ENCODE measurements at places on chromosomes 7 and 10. TPM values are rescaled to one million over a fixed set of nuclear protein-coding genes. Genes with fewer than 3 reads are reported as not detected.

BICC1 gene
- total RNA-seq, result 72.9 TPM

TMEM273 gene
- total RNA-seq, result not detected

SYT15 gene
- 0.15 TPM for total RNA-seq

CISD1 gene
- 14.6 TPM for total RNA-seq

HMX2 gene
- not detected for total RNA-seq

SFTPA1 gene
- total RNA-seq, result not detected

GIMAP4 gene
- total RNA-seq, result 2.0 TPM

GRID2IP gene
- total RNA-seq, result not detected

PNLIPRP2 gene
- not detected for total RNA-seq

ASL gene
- total RNA-seq, result 35.1 TPM

FGL2 gene
- 29.9 TPM for total RNA-seq

COX15 gene
- 50.5 TPM for total RNA-seq

MMP21 gene
- total RNA-seq, result not detected

SRRM3 gene
- total RNA-seq, result 2.8 TPM

SH2D4B gene
- not detected for total RNA-seq

Measured in smooth muscle cell of trachea (primary cell).